T-helper 17 cell (primary cell): ENCODE measurements at places on chromosomes 16 and 17.

DNA sequence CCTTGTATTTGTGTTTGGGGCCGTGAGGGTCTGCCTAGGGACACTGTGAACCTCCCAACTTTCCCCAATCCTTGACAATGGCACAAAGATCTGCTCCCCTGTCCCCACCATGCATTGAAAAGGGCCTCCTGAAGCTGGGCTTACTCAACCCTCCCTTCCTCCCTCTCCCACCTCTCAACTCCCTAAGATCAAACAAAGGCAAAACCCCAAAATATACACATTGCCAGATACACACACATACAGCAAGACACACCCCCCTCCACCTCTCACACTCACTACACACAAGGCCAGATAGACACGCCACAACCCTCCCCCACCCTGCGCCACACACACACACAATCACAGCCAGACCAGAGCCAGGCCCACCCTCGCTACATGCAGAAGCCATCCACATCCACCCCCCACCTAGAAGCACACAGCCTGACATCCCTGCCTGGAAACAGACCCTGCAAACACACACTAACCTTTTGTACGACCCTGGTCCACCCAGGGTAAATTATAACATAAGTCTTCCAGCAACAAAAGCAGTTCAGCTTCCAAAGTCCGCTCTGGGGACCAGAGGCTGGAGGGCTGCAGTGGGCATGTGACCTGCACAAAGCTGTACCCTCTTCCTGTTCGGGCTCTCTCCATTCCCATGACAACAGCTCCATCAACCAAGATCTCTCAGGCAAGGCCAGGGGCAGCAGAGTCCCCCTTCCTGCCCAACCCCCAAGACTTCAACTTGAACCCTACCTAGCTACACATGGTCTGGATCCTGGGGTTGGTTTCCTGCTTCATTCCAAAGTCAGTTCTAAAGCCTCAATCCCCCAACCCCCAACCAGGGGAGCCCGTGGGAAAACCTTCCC is 1.9 kb downstream of the PCGF2 start:
- DNase-seq, result no peak

DNA sequence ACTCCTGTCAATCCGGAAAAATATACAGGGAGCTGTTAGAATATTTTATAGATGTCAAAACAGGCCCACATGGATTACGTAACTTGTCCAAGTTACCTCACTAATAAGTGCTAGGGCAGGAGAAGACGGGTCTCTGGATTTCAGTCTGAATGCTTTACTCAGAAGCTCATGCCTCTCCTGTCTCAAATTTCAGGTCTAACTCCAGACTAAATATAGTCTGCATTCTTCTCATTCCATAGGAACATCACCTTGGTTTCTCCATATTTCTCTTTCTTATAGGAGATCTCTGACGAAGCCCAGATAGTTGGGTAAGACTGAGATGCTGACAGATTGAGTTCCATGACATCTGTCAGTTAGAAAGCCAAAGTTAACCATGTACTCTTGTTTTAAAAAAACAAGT is 174.2 kb downstream of the STX8 start:
- no peak for DNase-seq

DNA sequence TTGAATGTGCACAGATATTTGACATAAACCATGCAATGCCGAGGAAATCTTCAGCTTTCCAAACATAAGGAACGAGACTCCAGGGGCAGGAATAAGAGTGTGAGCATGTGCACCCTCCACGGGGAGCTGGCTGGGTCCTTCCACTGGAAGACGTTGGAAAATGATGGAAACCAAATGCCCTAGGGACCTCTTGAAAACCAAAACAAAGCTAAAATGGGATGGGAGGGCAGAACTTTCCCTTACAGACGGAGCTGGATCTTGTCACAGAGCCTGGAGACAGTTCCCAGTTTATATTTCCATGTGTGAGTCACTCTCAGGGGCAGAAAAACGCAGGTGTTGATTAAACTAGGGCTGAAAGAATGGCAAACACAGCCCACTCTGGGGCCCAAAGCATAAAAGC is 34.4 kb upstream of the DNAH17 start:
- DNase-seq, result no peak

DNA sequence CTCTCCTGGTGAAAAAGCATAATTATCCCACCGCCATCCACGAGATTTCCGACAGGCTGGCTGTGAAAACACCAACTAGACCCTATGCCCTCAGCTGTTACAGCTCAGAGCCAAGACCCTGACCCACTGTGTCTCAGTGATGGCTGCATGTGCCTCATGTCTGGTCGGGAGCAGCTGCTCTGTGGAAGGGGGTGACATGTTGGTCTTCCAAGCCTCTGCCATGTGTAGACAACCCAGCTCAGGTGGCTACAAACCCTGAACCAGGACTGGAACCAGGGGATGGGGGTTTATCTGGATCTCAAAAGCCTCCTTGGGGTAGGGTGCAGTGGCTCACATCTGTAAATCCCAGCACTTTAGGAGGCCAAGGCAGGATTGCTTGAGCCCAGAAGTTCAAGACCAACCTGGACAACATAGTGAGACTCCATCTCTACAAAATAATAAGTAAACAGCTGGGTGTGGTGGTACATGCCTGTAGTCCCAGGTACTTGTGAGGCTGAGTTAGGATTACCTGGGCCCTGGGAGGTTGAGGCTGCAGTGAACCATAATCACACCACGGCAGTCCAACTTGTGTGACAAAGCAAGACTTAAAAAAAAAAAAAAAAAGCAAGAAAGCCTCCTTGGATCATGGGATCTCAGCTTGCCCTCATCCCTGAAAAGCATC is 220.3 kb downstream of the CPPED1 start:
- no peak for DNase-seq

DNA sequence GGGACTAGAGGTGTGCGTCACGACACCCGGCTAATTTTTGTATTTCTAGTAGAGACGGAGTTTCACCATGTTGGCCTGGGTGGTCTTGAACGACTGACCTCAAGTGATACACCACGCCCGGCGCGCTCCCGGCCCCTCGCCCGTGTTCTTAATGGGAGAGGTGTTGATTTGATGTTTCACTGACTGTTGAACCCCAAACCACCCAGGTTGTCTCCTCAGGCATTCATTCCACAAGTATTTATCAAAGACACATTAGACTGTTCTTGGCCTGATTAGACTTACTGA is 1.4 kb downstream of the CENPN start:
- no peak for DNase-seq

- no peak for DNase-seq
Measured at GRCh38 chr16:13838401-13839190, 81.4 kb upstream of the ERCC4 start.

- no peak for DNase-seq
Measured at GRCh38 chr17:49784636-49785035, 3.8 kb upstream of the KAT7 start.

GRCh38 chr17:34254651-34255380 is at the start of gene CCL2:
Gene CCL2, plus strand, starts transcription at chr17:34255285. Its CDS starts 65 bp downstream, at chr17:34255350.
- DNase-seq, result no peak

DNA sequence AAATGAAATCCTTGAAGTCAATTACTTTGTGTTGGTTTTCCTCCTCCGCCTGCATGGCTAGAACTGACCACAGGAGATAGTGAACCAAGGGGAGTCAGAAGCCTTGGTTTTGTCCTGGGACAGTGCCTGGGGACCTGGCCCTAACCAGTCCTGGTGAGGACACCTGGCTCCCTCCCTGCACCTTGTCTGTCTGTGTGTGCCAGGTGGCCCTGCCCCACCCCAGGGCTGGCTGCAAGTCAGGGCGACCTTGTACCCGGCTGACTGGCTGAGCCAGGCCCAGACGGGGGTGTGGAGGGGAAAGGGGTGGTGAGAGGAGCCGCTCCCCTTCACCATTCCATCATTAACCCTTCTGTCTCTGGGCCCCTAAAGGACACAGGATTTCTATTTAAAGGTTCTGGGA is 3.4 kb downstream of the RAPGEFL1 start:
- no peak for DNase-seq

DNA sequence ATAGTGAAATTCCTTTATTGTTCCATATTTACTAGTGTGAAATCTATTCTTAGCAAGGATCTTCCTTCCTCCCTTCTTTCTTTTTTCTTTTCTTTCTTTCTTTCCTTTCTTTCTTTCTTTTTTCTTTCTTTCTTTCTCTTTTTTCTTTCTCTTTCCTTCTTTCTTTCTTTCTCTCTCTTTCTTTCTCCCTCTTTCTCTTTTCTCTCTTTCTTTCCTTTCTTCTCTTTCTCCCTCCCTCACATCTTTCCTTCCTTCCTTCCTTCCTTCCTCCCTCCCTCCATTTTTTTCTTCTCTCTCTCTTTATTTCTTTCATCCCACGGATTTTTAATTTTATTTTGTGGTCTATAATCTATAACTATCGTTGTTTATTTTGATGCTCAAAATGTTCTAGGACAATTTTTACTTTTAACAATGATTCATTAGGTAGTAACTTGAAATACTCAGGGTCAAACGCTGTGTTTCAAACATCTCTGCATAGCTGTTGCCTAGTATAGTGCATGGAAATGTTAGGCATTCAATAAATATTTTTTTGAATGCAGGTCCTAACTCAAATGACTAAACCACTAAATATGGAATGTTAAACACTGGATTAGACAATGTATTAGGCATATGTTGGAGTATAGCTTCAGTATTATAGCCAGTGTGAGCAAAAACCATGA is 178.3 kb downstream of the MAP2K6 start:
- DNase-seq, result no peak

DNA sequence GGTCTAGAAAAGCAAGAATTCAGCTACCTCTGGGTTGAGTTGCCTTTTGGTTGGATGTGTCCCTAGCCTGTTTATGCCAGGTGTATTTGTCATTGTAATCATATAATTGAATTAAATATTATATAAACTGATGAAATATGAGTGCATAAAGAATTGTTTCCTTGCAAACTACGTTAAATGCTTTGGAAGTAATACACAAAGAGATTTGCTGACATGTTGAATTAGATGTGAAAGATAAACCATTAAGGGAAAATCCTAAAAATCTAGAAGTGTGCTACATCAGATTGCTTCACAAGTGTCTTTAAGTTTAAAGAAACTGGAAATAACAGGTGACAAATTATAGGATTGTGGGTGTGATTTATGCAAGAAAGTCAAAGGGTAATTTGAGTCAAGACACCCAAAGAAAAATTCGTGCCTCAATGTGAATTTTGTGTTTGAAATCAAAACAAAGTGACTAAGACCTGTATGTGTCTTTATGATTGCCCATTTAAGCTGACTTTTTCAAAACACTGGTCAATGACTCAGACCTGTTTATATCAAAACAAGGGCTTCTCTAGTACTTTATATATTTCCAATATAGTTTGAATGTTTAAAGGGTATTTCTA is 5.1 kb upstream of the PYY start:
- no peak for DNase-seq

GRCh38 chr16:30064729-30065101 is 845 bp upstream of the ALDOA start:
- DNase-seq, result no peak

GRCh38 chr16:84722068-84722467 is 22.3 kb downstream of the USP10 start:
- DNase-seq, result no peak
